Body of pancreas (tissue), 4 donors: ENCODE measurements at places on chromosomes 4 and X. TPM values are rescaled to one million over a fixed set of nuclear protein-coding genes. Genes with fewer than 3 reads are reported as not detected.

The CCDC110 gene
- 15.3 TPM for total RNA-seq

GRCh38 chr4:140309124-140309870 lies 64.1 kb upstream of the SCOC start:
- no peak for DNase-seq

The MAML3 gene
- 11.4 TPM for total RNA-seq

GRCh38 chr4:7699031-7699430 lies 240.6 kb downstream of the AFAP1 start:
- DNase-seq: peak; percentile 52

The ZMAT1 gene
- total RNA-seq: 18.8 TPM

- DNase-seq: no peak
Observed at GRCh38 chrX:24412637-24413363, 52.3 kb upstream of the PDK3 start.

GRCh38 chrX:69088171-69088938 lies 76.9 kb downstream of the PJA1 start:
- no peak for DNase-seq

DNA sequence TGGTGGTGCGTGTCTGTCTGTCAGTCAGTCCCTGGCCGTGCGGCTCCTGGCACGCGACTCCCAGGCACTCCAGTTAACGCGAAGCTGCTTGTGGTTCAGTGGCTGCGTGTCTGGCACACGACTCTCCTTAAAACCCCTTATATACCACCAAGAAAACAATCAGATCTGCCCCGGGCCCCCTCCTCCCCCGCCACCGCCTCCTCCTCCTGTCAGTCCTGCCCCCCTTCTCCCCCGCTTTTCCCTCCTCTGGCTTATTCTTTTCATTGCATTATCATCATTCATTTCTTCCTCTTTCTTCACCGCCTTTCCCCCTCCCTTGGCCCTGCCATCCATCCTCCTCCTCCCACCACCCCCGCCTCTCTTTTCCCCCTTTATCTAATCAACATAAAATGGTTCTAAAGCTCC lies at the start of gene NEUROG2:
Gene NEUROG2, minus strand, starts transcription at position 115 of the 405 bp plus-strand sequence. CDS start 705 bp downstream, outside the sequence.
- DNase-seq: no peak

DNA sequence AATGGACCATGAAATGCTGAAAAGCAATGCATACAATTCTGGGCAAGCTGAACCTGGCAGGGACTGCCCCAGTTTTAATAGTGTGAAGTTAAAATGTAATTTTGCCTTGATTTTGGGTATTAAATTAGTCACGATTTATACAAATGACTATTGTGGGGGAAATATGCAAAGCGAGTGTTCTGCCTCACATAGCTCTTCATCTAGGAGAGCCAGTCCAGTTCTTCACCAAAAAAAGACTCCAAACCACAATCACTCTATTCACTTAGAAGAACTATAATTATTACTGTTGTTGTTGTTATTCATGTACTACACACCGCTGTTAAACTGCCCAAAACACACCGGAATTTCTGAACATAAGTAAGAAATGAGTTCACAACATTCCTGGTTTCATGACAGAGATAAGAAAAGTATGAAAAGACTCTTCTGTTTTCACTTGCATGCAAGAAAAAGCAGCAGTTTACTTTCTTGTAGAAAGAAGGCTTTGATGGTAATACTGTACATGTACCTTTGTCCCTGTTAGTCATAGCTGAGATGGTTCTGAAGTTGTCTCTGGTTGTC lies 101.9 kb downstream of the QRFPR start:
- no peak for DNase-seq

The BTC gene
- total RNA-seq: 3.6 TPM

GRCh38 chrX:9442056-9442455 lies 22.8 kb upstream of the TBL1X start:
- DNase-seq: no peak

The TMPRSS11E gene
- 0.99 TPM for total RNA-seq

The MAGIX gene
- 40.9 TPM for total RNA-seq

DNA sequence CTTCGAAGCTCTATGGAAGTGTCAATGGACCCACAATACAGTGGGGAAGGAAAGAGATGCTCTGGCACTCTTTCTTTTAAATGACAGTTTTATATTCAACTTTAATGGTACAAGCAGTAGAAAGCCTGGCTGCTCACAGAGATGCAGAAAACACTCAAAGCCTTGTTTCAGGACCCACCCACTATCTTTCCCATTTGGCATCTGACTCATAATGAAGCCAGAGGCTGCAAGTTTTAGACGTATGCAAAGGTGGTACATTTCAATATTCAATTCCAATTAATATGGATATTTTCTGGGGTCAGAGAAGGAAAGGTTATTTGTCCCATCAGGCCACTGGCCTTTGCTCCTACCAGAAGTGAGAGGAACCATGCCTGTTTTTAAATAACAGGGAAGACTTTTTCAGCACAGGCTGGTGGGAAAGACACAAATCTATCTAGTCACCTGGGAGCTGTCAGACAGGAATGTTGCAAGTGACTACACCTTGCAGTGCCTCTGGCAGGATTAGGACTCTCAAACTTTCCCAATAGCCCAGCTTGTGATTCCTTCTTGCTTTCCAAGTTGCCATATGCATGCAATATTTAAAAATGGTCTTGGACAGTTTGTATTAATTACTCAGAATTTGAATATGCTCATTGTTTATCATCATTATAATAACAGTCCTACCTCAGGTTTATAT lies 70.0 kb upstream of the RAB40AL start:
- no peak for DNase-seq

DNA sequence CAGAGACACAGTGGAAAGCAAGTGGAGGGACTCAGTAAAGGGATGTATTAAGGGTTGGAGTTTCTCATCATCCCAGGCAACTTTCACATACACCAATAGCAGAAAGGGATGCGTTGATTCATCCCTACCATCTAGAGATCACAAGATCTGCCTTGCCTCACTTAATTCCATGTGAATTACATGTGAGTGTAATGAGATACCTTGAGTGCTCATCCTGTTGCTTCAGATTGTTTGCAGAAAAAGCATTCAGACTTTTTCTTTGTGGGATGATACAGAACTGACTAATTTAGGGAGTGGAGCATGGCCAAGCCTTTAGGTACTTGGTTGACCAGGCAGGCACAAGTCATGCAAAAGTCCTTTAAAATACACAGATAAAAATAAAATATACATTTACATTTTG lies 124.8 kb upstream of the SLIT2 start:
- DNase-seq: no peak

GRCh38 chrX:132778917-132779316 lies 179.5 kb downstream of the HS6ST2 start:
- DNase-seq: no peak

The SPANXA2 gene
- total RNA-seq: not detected

The MAGEA2B gene
- total RNA-seq: not detected

DNA sequence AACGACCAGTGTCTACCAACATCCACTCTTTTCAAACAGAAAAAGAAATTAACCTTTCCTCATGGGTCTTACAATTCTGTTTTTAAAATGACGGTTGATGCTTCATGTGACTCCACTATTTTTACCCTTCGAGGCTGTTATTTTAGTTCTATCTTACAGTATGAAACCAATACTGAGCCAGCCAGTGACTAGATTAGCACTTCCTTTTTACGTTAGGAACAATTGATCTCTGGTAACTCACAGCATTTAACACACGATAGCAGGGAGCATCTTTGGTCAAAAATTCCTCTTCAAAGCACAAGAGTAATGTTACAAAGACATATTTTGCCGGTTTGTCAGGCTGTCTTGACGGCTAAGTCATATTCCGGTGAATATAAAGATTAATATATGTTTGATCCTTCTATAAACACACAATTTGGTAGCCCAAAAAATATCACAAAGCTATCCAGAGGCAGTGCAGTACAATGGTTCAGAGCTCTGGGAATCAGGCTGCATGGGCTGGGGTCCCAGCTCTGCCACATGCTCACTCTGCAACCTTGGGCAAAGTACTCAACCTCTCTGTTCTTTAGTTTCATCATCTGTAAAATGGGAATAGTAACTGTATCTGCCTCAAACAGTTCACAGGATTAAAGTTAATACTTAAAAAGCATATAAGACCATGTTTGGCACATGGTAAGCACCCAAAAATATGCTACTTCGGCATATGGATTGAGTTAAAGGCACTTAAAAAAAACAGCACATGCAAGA lies 62.9 kb upstream of the TXK start:
- DNase-seq: no peak

- no peak for DNase-seq
Observed at GRCh38 chr4:171376724-171377123, 436.5 kb upstream of the GALNTL6 start.

- no peak for DNase-seq
Observed at GRCh38 chrX:134948333-134949241, 42.2 kb upstream of the SMIM10 start.

DNA sequence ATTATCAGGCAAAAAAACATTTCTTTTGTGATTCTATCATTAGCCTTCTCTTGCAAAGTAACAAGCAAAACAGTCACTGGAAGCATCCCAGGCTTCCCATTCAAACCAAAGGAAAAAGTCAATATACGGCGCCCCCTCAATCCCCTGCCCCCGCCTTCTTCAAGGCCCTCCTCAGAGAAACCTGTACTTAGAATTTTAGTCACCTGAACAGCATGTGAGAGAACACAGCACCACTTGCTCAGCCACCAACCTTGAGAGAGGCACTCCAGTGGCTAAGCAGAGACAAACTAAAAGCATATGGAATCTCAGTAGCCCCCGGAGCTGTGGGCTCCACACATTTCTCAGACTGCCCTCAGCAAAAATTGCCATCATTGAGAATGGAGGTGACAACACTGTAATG lies 25.2 kb downstream of the LEF1 start:
- DNase-seq: no peak

DNA sequence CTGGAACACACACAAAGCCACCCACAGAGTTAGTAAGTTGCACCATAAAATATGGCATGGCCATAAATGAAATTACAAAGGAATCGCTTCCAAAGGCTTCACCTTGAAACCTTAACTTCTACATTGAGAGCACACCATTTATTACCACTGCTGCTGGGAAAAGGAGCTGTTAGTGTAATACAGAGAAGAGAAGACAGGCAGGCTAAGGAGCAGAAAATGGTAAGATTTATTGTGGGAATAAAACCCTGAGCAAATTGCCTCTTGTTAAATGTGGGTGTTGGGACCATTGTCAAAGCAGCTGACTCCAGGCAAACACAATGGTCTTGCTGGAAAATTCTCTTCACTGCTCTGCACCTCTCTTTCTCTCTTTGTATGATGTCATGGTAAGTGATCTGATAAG lies 79.2 kb upstream of the NHS start:
- DNase-seq: no peak

- DNase-seq: no peak
Observed at GRCh38 chr4:14340321-14340720, 662.0 kb upstream of the CPEB2 start.
